ENCODE measurements at places on chromosomes 5 and 9.

DNA sequence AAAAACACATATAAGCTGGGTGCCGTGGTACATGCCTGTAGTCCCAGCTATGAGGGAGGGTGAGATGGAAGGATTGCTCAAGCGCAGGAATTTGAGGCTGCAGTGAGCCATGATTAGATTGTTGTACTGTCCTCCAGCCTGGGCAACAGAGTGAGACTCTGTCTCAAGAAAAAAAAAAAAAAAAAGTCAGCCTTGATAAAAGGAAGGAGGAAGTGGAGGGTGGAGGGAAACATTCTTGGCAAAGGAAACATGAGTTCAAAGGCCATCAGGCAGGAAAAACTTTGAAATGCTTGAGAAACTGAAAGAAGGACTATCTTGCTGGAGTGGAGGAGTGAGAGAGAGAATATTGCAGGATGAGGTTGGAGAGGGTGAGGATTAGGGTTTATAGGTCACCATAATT, 18.3 kb upstream of the ANKHD1 start:
- no peak for DNase-seq

- DNase-seq = no peak
These were observed 150.9 kb downstream of the FGF18 start for GRCh38 chr5:171570244-171570825.

GRCh38 chr9:749716-750115, 91.8 kb upstream of the DMRT1 start:
- DNase-seq = no peak

DNA sequence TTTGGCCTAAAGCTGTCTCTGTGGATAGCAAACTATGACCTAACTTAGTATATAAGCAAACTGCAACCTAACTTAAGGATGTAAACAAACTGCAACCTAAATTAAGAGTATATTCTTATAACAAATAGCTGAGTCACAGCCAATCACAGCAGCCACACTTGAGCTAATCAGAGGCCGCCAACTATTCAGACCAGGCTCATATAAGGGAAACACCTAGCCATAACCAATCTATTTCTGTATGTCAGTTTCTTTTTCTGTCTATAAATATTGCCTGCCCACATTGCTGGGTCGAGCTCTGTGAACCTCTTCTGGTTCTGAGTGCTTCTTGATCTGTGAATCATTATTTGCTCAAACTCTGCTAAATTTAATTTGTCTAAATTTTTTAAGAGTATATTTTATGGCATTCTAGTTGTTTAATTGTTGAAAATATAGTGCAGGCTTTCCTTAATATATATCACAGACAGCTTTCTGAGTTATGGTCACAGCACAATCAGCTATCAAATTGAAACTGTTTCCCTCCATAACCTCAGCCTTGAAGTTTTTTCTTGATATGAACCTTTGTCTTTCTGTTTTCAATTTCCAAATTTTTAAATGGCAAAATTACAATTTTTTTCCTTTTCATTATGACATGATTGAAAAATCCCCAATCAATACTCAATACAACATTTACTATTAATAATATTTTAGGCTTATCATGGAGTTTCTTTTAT, 327.1 kb upstream of the NUDT12 start:
- DNase-seq = no peak

GRCh38 chr9:89350988-89351557, 32.8 kb downstream of the SECISBP2 start:
- no peak for DNase-seq

GRCh38 chr9:22103685-22104575, 94.8 kb upstream of the CDKN2B start:
- no peak for DNase-seq

- DNase-seq = no peak
These were observed 40.1 kb upstream of the UBAC1 start for GRCh38 chr9:136001231-136001630.

DNA sequence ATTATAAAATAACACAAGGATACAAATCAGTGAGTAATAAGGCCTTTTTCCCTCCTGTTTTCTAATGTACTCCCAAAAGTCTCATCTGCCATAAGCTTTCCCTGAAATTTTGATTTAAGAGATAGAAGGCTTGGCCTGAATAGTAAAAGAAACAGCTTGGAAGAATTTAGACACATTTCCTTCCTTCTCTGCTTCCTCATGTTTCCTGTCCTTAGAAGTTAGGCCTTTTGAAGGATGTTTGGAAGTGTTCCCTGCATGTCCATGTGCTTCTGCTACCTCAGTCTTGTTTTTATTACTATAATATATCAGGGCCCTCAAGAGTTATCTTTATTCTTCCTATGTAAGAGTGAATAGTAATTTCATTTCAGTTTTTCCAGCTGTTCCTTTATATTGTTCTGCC, 242.7 kb downstream of the DEPDC1B start:
- DNase-seq = no peak

DNA sequence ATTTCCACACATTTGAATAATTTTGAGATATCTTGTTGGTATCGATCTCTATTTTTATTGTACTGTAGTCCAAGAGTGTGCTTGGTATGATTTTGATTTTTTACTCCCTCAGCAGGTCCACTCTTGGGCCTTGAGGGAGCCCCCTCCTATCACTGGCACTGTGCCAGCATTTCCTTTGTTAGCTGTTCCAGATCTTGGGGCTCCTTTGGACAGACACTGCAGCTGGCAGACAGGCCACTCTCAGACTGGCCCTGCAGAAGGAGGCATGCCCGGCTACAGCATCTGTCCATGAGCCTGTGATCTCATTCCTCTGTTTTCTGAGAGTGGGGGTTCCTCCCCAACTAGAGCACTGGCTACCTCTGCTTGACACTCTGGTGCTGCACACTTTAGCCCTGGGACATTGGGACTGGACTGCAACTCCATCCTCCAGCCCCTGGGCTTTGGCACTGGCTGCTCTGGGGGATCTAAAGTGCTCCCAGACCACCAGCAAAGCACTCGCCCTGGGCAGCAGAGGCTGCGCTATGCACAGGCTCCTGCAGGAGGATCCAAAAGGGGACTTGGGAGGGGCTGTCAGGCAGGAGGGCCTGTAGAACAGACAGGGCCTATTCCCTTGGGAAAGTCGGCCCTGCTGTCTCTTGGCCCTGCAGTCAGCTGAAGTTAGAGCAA, 271.3 kb upstream of the DMAC1 start:
- DNase-seq = no peak

- DNase-seq = no peak
These were observed 58.2 kb downstream of the RICTOR start for GRCh38 chr5:39015743-39016586.

DNA sequence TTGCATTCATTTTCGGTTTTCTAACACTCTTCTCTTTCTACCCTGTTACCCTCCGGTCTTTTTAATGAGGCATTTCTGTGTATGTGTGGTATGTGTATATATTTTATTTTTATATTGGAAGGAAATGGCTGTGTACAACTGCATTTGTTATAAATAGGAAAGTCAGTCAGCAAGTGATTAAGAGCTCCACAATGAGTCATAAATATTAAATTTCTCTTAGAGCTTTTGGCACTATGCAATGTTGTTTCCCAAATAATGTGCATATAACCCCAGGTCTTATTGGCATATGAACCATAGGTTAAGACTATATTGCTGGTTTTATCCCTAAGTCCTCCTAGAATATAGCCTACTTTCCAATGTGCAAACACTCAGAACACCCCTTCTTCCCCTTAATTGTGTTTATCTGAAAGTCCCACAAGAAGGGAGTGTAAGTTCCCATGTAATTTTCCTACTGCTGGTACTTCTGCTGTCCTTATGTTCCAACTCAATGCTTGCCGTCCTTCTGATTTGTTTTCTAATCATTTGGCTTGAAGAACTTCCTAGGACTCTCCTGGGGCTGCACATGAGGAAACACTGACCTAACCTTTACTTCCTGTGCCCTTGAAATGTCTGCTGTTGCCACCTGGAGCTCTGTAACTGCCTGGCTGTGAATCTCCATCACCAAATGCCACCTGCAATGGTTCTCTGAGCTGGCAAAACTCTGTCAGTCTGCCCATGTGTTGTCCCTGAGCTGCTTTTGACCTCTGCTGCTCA, 65.5 kb upstream of the PCSK5 start:
- DNase-seq = no peak

- DNase-seq = no peak
These were observed 101.5 kb downstream of the GCNT1 start for GRCh38 chr9:76560481-76560922.

GRCh38 chr5:89437450-89438435, 554.8 kb upstream of the MEF2C start:
- no peak for DNase-seq

GRCh38 chr9:111232997-111233790, 96.8 kb downstream of the OR2K2 start:
- DNase-seq = no peak

GRCh38 chr5:111737716-111738115, 19.3 kb downstream of the NREP start:
- DNase-seq = no peak

GRCh38 chr5:170152767-170153166, 47.1 kb downstream of the FOXI1 start:
- no peak for DNase-seq

DNA sequence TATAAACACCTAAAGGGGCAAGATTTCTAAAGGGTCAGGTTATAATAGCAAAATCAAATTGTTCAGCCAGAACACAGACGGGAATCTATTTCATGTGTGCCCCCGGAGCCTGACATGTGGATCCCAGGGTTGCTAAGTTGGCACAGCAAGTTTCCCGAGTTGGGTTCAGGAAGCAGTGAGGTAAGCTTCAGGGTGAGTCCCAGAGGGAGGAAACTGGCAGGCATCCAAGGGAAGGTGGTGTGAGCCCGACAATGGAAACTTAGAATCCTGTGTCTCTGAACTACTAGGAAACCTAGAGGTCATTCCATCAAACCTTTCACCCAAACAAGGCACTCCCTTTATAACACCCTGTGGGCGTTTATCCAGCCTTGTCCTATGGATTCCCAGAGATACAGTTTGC, 98.4 kb downstream of the ADRB2 start:
- DNase-seq = no peak
